ENCODE measurements at places on chromosomes 1 and 21.

GRCh38 chr1:78471890-78472620 lies 18.7 kb upstream of the PTGFR start:
- DNase-seq = no peak

DNA sequence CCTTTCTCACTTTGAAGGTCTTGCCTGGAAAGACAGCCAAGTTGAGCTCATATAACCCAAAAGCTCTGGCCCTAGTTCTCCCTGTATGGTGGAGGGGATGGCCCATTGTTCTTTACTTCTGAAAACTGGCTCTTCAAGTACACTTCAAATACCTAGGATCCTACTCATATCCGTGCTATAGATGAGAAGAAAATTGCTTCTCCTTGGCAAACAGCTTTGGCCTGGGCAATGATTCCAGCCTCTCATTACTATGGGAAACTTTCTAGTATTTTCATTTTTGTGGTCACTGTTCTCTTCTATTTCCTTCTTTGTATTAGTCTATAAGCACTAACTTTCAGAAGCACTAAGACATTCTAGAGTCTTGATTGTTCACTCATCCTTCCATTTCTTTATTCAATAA lies 53.7 kb downstream of the ZNF697 start:
- DNase-seq = no peak

- DNase-seq = no peak
Measured at GRCh38 chr1:173202424-173203145, 4.5 kb downstream of the TNFSF4 start.

- DNase-seq = no peak
Measured at GRCh38 chr1:20212685-20213331, 26.5 kb upstream of the PLA2G2C start.
